Activated CD4-positive, CD25-positive, alpha-beta regulatory T cell treated with anti-CD3 and anti-CD28 coated beads, Interleukin-2, amount 50 U/mL, for 24 hours (primary cell): ENCODE measurements at places on chromosomes 12 and 14.

DNA sequence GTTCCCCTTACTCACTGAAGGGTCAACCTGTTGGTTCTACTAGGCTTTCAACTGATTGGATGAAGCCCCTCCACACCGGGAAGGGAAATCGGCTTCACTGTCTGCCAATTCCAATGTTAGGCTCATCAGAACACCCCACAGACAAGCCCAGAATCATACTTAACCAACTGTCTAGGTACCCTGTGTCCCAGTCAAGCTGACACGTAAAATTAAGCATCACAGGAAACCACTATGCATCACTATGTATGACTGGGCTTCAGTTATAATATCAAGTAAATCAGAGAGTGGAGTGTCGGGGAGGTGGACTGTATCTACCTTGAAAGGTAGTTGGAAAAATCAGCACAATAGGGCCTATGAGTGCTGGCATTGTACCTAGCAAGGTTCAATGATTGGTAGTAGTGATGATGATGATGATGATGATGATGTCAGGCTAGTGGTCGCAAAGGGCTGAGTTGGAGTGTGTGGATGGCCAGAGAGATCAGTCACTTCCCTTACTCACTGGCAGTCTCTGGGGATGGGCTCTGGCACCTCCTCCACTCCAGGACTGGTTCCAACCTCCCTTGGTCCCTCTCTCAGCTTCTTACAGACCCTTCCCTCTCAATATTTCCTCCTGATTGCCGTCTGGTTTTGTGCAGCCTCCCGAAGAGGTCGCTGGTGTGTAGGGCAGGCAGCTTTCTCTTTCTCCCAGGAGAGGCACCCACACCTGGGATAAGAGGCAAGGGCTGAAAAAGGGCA is 3.3 kb upstream of the ATG101 start:
- ATAC-seq = peak; percentile 30

DNA sequence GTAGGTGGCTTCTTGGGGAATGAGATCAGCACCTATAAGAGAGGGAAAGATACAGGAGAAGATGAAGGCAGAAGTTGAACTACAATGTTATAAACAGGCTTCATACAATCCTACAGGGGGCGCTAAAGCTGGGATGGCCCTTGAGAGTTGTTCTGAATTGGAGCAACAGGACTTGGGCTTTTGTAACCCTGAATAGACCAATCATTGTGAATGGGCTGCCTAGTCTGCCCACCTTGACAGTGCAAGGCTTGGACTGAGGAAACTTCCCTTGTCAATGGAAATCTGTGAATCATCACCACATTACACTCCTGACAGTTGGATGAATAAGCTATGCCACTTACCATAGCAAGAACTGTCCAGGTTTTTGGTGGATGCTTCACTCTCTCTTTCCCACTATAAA is 306.1 kb downstream of the KCNC2 start:
- ATAC-seq = no peak

GRCh38 chr12:83083616-83084015 is 396.9 kb downstream of the TMTC2 start:
- ATAC-seq = no peak

DNA sequence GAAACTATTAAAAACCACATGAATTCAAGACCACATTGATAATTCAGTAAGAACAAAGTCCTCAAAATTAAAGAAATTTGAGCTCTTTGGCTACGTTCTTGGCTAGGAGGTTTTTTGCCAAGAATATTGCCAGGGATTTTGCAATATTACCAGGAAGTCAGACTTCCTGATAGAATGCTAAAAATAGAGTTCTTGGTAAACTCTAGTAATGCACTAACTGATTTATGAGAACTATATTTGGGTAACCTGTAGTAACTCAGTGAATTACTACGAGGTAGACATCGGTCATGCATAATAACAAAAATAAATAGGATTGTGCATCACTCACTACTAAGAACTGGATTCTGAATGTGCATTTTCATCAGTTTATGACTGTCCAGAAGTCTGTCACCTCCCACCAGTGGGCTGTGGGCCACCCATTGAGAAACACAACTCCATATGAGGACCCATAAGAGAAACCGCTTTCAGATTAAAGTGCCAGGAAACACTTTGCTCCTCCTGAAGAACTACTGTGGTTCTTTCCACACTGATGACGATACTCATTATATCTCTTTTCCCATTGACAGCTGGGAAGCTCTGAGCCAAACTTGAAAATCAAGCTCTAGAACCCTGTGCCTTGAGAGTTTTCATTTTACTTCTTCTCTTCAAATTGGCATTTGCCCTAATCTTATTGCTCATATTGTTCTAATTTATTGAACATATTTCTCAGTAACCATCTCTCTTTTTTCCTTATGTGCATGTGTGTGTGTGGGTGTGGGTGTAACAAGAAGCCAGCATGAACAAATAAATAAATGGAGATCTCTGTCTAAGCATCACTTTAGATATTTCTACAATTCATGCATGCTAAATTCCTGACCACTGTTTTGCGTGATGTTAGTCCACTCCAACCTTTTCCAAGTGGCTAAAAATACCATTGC is 116.6 kb downstream of the BCL11B start:
- ATAC-seq = peak; percentile 38

- no peak for ATAC-seq
Observed at GRCh38 chr14:21219120-21219519, 50.1 kb downstream of the HNRNPC start.

GRCh38 chr12:5230156-5230555 is 186.5 kb downstream of the KCNA5 start:
- no peak for ATAC-seq

DNA sequence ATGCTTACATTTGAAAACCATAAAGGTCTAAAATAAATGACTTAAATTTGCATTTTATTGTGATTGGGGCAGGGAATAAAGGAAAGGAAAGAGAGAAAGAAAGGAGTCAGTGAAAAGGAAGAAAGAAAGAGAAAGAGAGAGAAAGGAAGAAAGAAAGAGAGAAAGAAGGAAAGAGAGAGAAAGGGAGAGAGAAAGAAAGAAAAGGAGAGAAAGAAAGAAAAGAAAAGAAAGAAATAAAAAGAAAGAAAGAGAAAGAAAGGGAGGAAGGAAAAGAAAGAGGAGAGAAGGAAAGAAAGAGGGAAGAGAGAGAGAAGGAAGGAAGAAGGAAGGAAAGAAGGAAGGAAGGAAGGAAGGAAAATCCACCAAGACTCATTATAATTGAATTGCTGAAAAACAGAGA is 222.8 kb downstream of the RMST start:
- no peak for ATAC-seq

GRCh38 chr12:64102339-64102738 is 119.8 kb downstream of the KICS2 start:
- no peak for ATAC-seq

- no peak for ATAC-seq
Observed at GRCh38 chr12:21627924-21628323, 23.3 kb upstream of the GYS2 start.

DNA sequence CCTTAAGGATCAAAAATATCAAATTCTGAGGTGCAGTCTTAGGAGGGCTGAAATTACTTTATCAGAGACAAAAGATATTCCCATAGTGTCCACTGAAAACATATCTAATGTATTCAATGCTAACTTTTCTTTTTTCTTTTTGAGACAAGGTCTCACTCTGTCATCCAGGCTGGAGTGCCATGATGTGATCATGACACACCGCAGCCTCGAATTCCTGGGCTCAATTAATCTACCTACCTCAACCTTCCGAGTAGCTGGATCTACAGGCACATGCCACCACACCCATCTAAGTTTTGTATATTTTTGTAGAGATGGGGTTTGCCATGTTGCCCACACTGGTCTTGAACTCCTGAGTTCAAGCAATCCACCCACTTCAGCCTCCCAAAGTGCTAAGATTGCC is 68.3 kb downstream of the ZC3H14 start:
- no peak for ATAC-seq

DNA sequence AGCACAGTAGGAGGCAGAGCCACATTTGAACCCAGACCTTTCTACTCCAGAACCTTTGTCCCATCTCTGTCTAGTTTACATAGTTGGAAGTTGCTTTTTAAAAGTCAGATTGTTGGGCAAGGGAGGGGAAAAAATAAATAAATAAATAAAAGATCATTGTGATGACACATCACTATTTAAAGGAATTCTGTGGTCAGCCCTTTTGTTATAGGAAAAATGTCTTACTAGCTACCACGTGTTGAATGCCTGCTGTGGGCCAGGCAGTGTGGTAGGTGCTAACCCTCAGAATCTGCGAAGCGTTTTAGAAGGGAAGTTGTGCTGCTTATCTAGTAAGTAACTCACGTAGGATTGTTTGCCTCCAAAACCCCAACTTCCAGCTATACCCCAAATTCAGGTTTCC is 62.3 kb downstream of the BHLHE41 start:
- no peak for ATAC-seq

DNA sequence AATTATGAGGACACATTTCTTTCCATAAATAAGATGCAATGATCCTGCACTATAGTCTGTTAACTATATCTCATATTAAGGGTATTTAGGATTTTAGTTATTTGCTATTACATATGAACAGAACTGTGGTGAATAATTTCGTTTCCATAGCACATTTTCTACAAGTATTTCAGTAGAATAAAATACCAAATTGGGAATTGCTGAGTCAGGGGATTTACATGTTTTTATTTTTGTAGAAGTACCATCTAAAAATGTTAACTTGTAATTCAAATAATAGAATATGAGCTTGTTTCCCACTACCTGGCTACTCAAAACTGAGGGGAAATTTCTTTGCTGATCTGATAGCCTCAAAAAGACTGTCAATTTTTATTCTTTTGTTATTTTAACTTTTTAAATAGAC is 124.1 kb downstream of the SCAF11 start:
- no peak for ATAC-seq

GRCh38 chr14:21704338-21704737 is 30.7 kb upstream of the OR4E1 start:
- ATAC-seq = peak; percentile 48
